ENCODE measurements at places on chromosomes 5 and 9. TPM values are rescaled to one million over a fixed set of nuclear protein-coding genes. Genes with fewer than 3 reads are reported as not detected.

DNA sequence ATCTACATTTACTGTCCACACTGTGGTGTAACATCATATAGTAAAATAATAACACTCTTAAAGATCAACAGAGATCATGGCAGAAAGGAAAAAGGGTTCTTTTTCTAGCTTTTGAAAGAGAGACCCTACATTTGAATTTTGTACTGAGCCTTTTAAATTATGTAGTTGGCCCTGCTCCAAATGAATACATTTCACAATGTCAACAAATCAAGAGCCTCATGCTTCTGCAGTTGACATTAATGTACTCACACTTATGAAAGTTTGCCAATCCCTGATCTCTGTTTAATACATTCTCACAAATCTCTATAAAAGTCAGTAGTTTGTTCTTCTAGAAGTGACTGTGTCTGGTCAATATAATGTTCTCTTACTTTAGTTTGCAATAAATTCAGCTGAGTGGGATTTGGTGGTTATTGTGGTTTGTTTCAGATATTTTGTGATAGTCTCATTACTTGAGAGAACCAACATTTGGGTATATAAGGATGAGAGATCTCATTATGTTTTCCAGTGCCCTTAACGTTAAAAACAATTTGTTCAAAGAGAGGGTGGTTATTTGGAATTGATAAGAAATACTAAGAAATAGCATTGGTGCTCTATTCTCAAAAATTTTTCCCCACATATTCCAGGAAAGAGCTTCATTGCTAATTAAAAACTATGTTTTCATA is 277.8 kb upstream of the FTMT start:
- no peak for DNase-seq

DNA sequence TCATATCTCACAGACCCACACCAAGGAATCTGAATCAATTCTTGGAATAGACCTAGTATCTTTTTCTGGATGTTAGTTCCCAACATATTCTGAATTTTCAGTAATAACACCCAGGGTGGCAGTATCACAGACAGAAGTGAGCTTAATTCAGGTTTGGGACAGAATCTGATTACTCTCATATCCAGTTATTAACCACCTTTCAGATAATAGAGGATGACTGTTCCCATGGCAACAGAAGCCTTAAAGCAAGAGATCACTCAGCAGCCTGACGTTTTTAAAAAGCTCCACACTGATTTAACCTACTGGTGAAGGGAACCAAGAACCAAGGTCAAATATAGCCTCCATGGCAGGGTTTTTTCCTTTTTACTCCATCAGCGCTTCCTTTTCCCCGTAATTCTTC is 68.4 kb downstream of the ACTBL2 start:
- DNase-seq, result no peak

DNA sequence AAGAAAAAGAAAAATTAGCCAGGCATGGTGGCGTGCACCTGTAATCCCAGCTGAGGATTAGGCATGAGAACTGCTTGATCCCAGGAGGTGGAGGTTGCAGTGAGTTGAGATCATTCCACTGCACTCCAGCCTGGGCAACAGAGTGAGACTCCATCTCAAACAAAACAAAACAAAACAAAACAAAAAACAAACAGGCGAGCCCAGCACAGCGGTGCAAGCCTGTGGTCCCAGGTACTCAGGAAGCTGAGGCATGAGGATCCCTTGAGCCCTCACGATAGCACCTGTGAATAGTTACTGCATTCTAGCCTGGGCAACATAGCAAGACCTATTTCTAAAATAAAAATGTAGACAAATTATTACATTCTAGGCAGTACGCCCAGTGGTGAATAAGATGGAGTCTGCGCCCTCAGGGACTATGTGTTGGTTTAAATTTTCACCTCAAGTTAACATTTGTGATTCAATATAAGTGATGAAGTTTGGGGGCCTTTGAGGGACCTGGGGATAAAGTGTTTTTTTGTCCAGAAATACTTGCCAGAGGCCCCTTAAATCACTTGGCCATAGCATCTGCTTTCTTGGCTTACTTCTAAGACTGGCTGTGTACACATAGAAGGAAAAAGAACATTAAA is 3.4 kb upstream of the GAPVD1 start:
- no peak for DNase-seq

- no peak for DNase-seq
Measured at GRCh38 chr5:123875561-123876275, 363.7 kb downstream of the CSNK1G3 start.

DNA sequence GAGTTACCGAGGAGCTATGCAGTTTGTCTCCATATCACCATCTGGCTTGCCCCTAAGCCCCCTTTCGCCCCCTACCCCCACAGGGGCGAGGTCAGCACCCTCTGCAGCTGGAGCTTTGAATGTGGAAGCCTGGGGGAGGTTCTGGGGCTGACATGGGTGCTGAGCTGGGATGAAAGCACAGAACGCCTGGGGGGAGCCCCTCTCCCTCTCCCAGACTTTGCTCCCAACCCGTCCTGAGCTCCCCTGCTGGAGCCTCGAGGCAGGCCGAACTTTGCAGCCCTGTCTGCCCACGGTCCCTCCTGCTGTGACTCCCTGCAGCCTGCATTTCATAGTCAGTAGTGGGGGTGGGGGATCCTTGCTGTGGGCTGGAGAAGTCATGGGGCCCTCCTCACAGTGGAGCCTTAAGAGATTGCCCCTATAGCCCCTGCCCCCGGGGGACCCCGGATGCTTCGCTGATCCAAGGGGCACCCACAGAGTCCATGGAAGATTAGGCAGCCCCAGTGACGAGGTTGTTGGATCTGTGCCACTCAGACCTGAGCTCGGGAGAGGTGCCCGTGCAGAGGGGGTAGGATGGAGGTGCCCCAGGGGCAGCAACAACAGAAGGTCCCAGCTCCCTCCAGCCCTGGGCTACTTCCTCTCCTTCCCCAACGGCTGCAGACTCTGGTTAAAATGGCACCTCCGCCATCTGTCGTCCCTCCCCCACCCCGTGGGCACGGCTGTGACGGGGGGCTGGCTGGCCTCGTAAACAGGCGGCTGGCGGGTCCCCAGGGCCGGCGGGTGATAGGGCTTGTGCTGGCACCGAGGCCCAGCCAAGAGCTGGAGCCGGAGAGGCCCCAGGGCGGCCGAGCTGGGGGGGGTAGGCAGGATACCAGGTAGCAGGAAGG is 162.0 kb downstream of the C9orf50 start:
- DNase-seq, result peak; percentile 79

DNA sequence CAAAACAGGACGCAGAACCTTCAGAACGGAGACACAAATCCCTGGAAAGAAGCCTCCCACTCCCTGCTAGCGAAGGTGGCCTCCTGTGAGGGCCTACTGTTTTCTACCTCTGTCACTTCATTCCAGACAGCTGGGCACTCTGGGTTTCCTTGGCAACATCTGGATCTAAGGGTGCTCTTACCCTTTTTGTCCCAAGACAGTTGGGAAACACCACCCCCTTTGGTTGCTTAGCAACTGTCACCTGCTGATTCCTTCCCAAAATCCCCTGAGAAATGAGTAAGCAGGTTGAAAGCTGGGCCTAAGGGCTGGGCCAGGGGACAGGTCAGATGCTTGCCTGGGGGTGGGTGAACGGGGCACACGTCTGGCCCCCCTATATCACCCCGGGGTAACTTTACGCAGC is 29.4 kb downstream of the NANS start:
- no peak for DNase-seq

DNA sequence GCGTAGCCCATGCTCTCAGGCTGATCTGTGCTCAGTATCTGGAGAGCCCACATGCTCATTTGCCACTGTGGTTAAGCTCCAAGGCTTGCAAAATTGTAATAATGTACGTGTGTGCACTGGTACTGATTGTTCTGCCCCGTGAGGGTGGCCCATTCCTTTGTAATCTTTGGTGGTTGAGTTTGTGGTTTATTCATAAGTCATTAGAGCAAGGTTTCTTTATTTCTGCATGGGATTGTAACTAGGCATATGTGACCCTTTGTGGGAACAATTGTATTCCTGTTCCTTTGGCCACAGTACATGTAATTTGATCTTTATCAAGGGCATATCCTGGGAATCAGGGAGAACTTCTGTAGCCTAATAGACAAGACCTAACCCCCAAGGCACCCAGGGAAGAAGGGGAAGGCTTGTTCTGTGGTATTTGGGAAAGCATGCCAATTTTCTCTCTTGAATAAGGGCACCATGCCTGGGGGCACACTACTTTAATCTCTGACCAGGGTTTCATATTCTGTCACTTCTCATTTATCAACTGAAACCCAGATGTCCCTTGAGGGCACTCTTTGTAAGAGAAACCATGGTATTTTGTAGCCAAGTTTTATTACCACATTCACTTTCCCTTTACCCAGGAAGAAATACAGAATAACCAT is 74.6 kb downstream of the NPR3 start:
- DNase-seq, result no peak

GRCh38 chr5:162990063-162990462 is 447.3 kb upstream of the CCNG1 start:
- DNase-seq, result no peak

The IER5L gene
- 19.8 TPM for total RNA-seq

All from adrenal gland (tissue), 19 donors.